ENCODE measurements at places on chromosomes 1 and 21.

GRCh38 chr1:204475656-204476432, 18.8 kb downstream of the PIK3C2B start:
- DNase-seq = no peak

- DNase-seq = no peak
Measured at GRCh38 chr21:24628046-24628445, 979.2 kb downstream of the MRPL39 start.

DNA sequence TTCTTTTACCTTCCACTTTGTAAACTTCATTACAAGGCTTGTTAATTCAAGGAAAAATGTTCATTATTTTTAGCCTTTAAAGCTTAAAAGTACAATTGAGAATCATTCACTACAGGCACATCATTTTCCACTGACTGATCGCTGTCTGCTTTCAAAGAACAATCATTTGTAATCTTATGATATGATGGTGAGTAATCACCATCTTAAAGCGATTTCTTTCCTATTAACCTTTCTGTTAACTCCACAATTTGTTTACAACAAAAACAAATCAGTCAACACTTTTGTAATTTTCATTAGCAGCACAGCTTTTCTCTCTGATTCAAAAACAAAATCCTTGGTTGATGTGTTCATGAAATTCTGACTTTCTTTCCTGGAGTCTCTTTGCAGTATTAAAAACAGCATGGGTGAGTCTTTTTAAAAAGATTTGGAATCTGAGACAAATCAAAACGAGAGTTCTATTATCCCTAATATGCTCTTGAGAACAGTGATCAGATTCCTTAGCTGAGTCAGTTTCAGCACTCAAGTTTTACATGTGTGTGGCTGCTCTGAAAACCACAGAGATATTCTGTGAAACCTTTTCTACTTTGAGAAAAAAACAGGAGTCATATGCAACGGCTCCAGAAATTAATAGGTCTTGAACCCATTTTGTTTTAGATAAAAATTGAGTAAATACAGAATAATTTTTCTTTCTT, 145.8 kb upstream of the TMPRSS15 start:
- no peak for DNase-seq

DNA sequence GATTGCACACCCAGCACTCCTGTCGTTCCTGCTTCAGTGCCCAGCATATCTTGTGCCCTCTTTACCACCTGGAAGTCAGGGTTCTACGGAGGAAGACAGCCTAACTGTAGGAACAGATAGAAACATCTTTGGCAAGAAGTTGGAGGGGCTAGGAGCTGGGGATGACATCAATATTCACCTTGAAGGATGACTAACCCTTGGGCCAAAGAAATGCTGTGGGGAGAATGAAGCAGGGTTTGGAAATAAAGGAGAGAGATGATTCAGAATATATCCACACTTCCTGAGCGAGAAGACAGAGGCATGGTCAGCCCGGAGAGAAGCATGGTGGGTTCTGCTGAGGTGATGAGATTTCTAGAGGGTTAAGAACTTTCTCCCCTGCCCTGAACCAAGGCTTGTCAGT, 4.6 kb upstream of the NKAIN1 start:
- no peak for DNase-seq

DNA sequence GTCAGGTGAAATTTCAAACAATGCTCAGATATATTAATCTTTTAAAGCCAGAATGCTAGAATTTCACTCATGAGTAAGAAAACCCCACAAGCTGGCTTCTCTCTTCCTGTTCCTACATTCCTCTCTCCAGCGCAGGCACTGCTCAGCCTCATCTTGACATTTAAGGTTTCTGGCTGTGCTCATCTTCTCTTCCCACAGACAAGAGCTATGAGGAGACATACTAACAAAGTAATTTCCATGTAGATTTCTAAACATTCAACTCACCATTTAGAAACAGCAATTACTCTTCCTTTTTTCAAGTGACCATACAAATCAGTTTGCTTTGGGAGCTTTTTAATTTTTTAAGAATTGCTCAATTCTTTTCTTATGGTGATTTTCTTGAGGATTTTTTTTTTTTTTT, 7.8 kb upstream of the LRRC8D start:
- DNase-seq = no peak

DNA sequence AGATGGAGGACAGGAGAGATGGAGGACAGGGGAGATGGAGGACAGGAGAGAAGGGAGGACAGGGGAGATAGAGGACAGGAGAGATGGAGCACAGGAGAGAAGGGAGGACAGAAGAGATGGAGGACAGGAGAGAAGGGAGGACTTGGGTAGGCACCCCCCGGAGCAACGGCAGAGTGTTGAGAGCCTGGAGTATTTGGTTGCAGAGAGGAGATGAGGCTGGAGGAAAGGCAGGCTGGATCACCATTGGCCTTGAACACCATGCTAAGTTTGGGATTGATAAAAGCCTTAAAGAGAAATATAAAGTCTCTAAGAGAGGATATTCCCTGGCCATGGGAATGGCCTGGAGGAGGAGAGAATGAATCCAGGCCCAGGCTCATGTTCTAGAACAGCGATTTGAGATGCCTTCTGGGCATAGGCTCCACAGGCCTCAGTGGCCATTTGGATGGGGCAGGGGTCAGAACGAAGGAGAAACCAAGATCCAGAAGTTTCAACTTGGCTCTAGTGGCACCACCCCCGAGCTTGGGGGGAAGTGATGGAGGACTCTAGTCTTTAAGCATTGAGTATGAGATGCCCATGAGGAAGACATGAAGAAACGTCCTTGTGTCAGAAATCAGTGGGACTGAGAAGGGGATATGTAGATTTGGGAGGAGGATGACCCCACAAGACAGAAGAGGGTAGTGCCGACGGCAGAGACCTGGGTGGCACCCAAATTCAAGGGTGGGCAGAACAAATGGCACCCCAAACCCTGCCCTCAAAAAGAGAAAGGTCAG, 47.9 kb upstream of the EDN2 start:
- no peak for DNase-seq
